Occipital lobe (tissue), 3 donors: ENCODE measurements at places on chromosomes 13 and 19. TPM values are rescaled to one million over a fixed set of nuclear protein-coding genes. Genes with fewer than 3 reads are reported as not detected.
A peak's percentile ranks its signal among the peaks of the same experiment; 100 is the strongest.

- DNase-seq: no peak
Measured at GRCh38 chr13:40477623-40478608, 188.5 kb downstream of the FOXO1 start.

DNA sequence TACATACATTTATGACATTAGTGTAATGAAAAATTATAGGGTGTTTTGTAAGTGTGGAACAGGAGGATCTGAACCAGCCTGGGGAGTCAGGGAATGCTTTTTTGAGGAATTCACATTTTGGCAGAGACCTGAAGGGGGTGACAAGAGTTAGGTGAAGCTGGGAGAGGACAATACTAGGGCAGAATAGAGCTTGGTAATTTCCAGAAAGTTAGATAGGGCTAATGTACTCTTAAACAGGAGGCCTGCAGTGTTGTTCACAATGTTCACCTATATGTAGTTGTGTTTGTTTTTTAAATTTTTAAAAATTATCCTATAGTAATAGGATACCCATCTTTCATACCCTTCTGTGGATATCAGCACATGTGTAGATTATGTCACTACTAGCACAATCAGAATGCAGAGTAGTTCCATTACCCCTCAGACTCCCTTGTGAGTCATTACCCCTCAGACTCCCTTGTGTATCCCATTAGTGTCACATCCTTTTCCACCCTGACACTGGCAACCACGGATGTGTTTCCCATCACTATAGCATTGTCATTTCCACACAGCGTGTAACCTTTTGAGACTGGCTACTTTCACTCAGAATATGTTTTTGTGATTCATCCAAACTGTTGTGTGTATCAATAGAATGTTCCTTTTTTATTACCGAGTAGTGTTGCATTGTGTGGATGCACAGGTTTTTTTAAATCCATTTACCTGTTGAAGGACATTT, 43.1 kb downstream of the PCCA start:
- DNase-seq: no peak

DNA sequence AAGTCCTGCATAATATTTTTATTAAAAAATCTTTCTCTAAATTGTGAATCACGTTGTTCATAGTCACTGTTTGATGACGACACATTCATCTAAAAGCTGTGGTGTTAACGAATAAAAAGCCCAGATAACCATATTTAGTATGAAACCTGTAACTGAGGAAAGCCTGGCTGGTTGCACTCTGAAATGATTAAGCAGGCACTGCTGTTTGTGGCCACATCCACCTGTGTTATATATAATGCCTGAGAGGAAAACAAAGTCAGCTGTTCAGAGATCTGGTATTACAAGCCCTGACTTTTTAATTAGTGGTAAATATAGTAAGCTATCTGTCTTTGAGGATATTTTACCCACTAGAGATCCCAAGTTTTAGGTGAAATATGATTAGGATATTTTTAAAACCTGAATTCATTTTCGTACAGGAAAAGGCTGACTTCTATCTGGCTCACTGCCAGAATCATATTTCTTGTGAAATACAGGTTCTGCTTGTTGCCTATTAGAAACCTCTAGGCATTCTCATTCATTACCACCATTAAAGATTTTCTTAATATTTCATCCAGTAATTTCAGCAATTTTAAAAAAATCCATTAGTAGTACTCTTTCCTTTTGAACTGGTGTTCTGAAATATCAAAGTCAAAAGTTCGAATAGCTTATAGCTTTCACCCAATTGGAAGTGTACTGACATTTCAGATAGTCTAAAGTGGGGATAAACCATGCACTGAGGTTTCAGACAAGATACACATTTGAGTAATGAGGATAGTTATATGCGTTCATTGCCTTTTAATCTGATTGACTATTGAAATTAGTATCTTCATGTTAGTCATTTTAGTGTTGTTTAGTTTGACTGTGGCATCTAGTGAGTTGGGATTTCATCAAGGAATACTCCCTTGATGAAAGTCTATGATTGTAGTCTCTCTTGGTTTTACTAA, 79.7 kb downstream of the LMO7 start:
- no peak for DNase-seq

GRCh38 chr19:7645656-7646425, 8.9 kb downstream of the STXBP2 start:
- DNase-seq: no peak

DNA sequence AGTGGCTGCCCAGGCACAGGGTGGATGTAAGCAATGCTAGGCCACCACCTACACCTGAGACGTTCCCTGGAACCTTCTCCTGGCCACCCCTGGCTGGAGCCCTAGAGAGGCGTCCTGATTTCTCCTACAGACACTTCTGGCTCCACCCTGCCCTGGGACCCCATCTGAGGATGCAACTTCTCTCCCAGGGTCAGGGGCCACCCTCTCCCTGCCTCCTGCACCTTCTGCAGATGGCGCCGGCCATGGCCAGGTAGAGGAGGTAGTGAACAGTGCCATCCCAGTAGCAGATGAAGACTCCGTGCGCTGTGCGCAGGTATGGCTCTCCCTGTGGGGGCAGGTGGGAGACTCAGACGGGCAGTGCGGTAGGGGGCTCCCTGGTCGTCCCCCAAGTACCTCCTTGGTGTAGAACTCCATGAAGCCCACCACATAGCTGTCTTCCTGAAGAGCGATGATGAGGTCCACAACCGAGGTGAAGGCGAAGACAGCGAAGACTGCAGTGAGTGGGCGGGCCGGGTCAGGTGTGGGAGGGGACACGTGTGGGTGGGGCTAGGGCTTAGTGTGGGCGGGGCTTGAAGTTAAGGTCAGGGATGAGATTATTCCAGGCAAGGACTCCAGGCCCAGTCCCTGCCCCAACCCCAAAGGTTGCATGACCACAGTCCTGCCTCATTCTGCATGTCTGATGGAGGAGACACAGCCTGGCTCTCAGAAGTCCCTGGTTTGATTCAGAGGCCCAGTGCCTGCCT, 3.0 kb downstream of the TM6SF2 start:
- no peak for DNase-seq

- no peak for DNase-seq
Measured at GRCh38 chr19:32828139-32828538, 41.4 kb downstream of the SLC7A9 start.

- no peak for DNase-seq
Measured at GRCh38 chr19:40320558-40320935, 27.6 kb downstream of the C19orf47 start.

GRCh38 chr13:101499406-101499805, 46.9 kb downstream of the ITGBL1 start:
- DNase-seq: no peak

DNA sequence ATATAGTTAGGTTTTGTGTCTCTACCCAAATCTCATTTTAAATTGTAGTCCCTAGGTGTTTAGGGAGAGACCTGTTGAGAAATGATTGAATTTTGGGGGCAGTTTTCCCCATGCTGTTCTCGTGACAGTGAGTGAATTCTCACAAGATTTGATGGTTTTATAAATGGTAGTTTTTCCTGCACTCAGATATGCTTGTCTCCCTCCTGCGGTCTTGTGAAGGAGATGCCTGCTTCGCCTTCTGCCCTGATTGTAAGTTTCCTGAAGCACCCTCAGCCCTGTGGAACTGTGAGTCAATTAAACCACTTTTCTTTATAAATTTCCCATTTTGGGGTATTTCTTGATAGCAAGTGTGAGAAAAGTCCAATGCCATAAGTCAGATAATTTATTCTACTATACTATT, 1977.5 kb upstream of the PCDH20 start:
- no peak for DNase-seq

- no peak for DNase-seq
Measured at GRCh38 chr13:30743319-30744055, 8.1 kb downstream of the ALOX5AP start.

GRCh38 chr19:37790244-37790925, 11.0 kb upstream of the ZNF573 start:
- DNase-seq: no peak

- DNase-seq: no peak
Measured at GRCh38 chr13:91774397-91774796, 376.0 kb downstream of the GPC5 start.

- peak; percentile 55 for DNase-seq
Measured at GRCh38 chr19:55484593-55485438, at the start of gene NAT14. Gene NAT14, plus strand, starts transcription at chr19:55485188. Its CDS starts 521 bp downstream, at chr19:55485709.

- no peak for DNase-seq
Measured at GRCh38 chr13:32314271-32315237, 609 bp downstream of the ZAR1L start.

DNA sequence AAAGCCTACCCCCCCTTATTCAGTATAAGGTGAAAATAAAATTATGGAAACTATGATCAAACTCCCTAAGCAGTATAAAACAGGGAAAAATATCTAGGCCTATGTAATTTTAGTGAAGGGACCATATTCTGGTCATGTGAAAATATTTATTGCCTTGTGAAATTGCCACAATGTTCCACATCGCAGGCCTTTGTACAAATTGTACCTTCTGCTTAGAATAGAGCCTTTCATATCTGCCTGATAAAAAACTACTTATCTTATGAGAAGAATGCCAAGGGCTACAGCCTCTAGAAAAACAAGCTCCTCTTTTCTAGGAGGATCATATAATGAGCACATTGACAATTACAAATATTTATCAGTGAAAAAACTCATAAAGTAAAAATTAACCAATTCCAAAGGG, 1280.0 kb downstream of the EFNB2 start:
- no peak for DNase-seq

DNA sequence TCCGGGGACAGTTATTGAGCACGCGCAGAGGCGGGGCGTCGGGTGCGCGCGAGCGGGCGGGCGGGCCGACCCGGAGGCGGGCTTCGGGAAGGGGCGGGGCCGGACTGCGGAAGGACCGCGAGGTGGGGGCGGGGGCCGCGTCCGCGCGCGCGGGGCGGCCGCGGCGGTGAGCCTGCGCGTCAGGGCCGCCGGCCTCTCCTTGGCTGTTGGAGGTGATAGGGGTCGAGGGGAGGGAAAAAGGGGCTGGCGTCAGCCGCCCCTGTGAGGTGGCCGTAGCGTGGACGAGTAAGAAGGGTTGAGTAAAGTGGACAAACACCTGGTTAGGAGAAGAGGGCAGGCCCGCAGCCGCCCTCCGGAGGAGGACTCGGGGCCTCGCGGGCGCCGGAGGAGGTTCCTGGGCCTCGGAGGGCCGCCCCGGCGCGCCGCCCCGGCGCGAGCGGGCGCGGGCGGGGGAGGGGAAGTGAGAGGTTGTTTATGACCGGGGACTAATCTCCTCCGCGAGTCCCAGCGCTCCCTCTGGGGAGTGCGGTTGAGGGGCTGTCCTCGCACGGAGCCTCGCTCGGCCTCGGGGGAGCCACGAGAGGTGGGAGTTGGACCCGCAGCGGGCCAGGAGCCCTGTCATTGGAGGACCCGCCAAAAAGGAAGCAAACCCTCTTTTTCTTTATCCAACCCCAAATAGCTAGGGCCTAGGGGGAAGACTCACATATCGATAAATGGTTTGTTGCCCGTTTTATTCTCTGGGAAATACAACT, 547 bp upstream of the INTS6 start:
- DNase-seq: peak; percentile 87

DNA sequence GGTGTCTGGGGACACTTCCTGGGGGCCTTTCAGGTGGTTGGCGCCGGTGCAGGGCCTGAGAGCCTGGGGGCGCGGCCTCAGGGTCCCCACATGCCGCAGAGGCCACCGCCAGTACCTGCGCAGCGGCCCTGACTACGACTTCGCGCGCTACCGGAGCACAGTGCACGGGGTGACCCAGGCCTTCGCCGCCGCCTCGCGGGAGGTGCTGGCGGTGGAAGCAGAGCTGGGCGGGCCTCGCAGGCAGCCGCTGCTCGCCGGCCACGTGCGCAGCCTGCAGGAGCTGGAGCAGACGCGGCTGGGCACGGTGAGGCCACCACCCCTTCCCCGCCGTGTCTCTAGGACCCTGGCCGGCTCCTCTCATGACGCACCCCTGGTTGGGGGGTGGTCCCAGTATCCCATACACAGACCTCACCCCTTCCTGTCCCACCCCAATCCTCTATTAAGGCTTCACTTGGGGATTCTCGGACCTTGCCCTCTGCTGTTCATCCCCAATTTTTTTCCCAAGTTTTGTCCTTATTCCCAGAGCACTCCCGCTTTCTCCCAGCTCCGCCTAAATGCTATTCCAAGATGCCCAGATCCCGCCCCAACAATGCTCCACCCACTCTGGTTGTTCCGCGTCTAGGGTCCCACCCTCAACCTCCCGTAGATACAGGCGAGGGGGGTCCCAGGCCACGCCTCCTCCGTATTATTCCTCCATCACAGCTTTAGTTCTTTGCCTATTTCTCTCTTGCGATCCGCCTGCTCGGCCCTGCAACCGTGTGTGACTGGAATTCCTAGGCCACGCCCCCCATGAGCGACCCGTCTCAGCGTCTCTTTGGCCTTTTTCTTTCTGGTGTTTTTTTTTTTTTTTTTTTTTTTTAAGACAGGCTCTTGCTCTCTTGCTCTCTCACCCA, 1.0 kb downstream of the REX1BD start:
- no peak for DNase-seq

DNA sequence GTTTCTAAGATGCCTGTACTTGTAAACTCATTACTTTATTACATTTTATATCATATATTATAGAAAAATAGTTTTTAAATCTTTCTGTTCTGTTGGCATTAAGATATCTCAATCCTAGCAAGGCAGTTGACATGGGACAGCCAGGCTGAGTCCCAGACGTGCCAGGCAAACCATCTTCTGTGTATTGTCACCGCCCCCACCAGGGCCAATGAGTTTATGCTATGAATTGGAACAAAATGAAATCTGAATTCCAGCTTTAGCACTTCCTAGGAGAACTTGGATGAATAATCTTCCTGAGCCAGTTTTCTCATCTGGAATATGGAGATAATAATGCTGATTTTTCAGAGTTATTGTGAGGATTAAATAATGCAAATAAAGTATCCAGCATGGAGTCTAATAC, 79.9 kb upstream of the GSX1 start:
- no peak for DNase-seq

GRCh38 chr13:97228850-97229521, 6.9 kb downstream of the MBNL2 start:
- DNase-seq: no peak

- no peak for DNase-seq
Measured at GRCh38 chr13:51905787-51906186, 44.0 kb downstream of the CCDC70 start.

GRCh38 chr13:113798200-113798811, 39.3 kb downstream of the TMEM255B start:
- no peak for DNase-seq

GRCh38 chr13:114022876-114023275, 49.0 kb upstream of the C13orf46 start:
- DNase-seq: no peak

- no peak for DNase-seq
Measured at GRCh38 chr13:46392967-46393366, 5.9 kb upstream of the RUBCNL start.

- no peak for DNase-seq
Measured at GRCh38 chr19:10818301-10819123, 17.5 kb downstream of the TMED1 start.

The UBL5 gene
- 62.9 TPM for total RNA-seq

The LRRC63 gene
- total RNA-seq: 2.0 TPM

The FOXO1 gene
- total RNA-seq: 4.2 TPM

The FAM32A gene
- total RNA-seq: 89.1 TPM

The SHC2 gene
- total RNA-seq: 13.9 TPM

The SLC25A41 gene
- 1.6 TPM for total RNA-seq

The GPR183 gene
- 3.1 TPM for total RNA-seq

The KCNK6 gene
- total RNA-seq: 0.31 TPM

The RFPL4AL1 gene
- not detected for total RNA-seq

The C2CD4C gene
- total RNA-seq: 16.1 TPM
